ENCODE measurements at places on chromosomes 16 and 17.

GRCh38 chr17:45311401-45311759 lies 5.4 kb downstream of the MAP3K14 start:
- no peak for DNase-seq

DNA sequence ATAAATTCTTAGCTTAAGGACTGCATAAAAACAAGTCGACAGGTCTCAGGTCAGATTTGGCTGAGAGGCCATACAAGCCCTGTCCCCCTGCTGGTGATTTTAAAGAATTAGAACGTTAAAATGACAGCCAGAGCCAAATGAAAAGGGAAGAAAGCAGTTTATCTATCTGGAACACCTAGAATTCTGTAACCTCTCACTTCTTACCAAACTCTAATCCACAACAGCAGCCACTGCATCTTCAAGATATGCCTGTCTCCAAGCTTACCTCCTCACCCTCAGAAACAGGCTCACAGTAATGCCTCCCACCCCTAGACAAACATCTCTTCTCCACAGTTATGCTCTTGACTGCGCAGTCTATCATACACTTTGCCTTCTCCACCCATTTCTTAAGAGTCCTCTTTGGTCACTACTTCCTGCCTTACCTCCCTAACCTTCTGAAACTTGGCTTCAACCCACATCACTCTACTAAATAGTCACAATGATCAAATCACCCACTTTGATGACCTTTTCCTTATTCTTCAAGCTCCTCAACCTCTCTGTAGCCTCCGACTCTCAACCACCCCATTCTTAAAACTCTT lies 14.2 kb downstream of the ANKFY1 start:
- DNase-seq: peak; percentile 45

- DNase-seq: no peak
These were observed 4.0 kb downstream of the CRYBA1 start for GRCh38 chr17:29250666-29251065.

DNA sequence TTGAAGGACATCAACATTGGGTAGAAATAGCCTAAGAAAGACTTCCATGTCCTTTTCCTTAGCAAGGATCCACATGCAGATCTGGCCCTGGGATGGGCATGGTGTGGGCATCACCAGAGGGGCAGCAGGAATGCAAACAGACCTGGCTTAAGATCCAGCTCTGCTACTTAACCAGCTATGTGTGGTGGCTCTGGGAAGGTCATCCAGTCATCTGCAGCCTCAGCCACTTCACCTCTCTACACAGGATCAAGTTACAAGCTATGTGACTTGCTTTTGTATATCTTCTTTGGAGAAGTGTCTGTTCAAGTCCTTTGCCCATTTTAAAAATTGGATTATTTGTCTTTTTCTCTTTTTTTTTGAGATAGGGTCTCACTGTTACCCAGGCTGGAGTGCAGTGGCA lies 13.5 kb upstream of the ADORA2B start:
- DNase-seq: no peak

DNA sequence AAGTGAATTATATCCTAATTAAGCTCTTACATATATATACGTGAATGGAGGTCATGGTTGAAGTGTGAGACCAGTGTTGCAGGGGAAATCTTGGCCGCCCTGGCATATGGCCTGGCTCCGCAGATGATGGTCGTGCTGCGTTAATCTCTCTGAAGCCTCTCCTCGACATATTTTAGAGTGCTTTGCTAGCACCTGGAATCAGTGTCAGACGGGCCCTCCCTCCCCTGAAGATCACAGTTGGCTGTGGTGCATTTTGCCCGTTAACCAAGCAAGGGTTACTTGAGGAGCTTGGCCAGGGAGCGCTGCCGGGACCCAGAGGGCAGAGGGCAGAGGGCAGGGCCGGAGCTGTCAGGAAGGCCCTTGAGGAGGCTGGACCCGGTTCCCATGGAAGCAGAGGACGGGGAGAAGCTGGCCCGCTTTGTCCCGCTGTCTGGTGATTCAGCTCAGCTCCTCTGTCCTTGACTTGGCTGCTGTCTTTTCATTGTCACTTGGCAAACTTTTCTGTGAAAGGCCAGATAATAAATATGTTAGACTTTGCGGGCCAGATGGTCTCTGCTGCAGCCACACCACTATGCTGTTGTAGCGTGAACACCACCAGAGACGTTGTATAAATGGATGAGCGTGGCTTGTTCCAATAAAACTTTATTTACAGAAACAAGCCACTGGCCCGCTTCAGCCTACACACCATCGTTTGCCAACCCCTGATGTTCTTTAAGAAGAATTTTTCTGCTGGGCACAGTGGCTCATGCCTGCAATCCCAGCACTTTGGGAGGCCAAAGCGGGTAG lies 32.3 kb downstream of the CIBAR2 start:
- no peak for DNase-seq

DNA sequence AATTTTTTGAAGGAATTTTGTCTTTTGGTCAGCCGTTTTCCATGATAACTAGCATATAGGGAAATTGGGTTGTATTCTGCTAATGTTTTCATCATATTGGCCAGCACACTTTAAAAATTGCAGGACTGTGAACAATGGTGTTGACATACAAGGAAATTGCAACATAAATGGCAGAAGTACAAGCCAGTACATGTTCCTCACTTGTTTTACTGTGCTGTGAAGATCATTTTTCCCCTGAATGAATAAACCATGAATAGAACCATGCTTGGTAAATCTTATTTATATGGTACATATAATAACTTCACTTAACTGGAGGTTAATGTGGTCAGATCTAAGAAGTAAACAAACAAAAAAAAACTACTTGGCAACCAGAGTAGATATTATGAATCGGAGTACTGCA lies 22.8 kb downstream of the OMG start:
- no peak for DNase-seq

GRCh38 chr17:36485027-36485426 lies 1.5 kb upstream of the ZNHIT3 start:
- DNase-seq: no peak

GRCh38 chr16:80680839-80681238 lies 123.6 kb downstream of the CDYL2 start:
- DNase-seq: no peak

- no peak for DNase-seq
These were observed 49.1 kb downstream of the GRB2 start for GRCh38 chr17:75356260-75356937.

DNA sequence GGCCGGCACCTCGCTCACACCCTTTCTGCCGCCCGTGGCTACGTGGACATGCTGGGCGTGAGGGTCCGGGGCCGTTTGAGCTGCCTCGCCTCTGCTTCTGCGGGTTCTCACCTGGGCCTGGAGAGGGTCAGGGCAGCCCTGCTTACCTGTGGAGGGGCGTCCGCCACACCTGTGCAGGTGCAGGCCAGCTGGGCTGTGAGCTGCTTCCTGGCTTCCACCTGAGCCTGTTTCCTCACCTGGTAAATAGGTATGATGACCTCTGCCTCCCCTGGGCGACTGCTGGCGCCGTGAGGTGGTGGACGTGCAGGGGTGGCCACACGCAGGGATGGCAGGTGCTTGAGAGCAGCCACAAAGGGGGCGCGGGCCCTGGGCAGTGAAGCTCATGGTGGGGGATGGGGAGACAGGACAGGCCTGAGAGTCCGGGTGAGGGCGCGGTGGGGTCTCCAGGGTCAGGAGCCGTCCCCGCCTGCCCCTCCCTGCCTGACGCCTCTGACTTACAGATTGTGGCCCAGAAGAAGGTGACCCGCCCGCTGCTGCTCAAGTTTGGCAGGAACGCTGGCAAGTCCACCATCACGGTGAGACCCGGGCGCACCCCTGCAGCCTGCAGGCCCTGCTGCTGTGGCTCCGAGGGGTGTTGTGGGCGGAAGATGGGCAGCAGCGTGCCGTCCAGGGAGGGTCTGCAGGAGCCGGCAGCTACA lies 7.8 kb downstream of the CPNE7 start:
- no peak for DNase-seq

- no peak for DNase-seq
These were observed 6.9 kb downstream of the FBXO31 start for GRCh38 chr16:87376660-87377059.

DNA sequence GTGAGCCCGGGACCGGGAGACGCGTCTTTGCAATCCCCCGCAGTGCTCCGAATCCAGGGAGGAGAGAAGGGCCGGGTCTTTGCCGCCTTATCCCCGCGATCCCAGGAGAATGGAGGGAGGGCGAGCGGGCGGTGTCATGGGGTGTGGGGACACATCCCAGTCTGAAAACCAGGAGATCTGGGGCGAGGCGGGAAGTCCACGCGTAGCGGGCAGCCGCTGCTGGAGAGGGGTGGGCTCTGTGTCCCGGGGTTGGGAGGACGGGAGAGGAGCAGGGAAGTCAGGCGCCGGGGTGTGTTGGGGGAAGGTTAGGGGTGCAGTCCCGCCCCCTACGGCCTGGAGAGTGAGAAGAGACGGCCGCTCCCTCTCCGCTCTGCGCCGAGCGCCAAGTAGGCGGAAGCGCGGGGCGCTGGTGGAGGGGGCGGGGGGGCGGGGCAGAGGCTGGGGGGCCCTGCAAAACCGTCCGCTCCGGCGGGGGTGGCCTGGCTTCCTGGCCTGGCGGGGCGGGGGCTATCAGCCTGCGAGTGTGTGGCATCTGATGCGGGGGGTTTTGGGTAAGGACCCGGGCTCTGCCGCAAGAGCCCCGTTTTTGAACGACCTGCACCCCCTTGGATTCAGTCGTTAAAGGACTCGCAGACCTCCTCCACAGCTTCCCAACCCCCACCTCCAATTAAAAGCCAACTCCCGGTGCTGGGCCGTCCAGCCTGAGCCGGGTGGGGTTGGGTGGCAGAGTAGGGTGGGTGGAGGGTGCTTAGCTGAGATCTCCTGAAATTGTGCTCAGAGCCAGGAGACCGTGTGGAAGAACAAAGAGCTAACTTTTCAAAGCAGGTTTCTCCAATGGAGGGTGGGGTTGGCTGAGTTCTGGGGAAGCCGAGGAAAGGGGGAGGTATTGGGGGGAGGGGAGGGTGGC lies 654 bp downstream of the LASP1 start:
- peak; percentile 62 for DNase-seq

GRCh38 chr16:66471264-66471663 lies 44.2 kb downstream of the BEAN1 start:
- no peak for DNase-seq

DNA sequence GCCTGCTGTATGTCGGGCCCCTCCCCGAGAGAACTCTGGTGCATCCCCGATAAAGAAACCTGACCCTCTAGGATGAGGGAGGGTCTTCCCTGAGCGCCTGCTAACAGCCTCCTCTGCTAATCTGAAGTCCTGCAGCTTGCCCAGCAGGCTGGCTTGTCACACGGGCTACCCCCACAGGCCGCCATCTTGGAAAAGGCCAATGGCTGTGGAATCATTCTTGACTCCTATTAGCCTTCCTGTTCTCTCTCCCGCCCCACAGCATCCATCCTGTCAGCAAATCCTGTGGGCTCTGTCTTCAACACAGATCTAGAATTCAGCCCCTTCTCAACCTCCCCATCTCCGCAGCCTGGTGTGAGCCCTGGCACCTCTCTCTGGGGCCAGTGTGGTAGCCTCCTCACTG lies 12.0 kb downstream of the IL4R start:
- DNase-seq: no peak

DNA sequence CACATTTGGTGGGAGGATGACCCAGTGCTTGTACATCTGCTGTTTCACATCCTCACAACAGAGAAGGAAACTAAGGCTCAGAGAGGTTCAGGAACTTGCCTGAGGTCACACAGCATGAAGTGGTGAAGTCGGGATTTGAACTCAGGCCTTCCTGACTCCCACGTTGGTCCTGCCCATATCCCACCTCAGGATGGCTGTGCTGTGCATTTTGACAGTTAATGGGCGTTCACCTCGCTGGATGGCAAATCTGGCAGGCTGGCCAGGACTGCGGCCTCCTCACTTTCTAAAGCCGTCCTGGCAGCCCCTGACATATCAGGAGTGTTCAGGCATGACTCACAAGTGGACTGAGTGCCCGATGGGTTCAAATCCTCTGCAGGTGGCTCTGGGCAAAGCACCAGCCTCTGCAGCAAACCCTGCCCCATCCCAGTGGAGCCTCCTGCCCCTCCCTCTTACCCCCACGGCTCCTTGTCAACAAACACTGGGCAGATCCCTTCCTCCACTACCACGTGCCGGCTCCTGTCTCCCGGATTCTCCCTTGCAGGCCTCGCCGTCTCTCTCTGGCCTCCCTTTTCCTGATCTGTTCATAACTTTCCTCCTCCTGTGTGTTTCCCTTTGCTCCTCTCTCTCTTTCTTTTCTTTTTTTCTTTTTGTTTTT lies 29.2 kb downstream of the SOCS3 start:
- no peak for DNase-seq

DNA sequence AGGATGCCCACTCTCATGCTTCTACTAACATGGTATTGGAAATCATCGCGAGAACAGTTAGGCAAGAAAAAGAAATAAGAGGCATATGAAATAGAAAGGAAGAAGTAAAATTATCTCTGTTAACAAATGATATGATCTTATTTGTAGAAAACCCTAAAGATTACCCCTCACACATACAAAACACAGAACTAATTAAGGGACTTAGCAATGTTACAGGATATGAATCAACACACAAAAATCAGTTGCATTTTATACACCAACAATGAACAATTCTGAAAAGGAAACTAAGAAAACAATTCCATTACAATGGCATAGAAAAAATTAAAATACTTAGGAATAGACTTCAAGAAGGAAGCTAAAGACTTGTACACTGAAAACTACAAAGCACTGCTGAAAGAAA lies 2.7 kb upstream of the CAPNS2 start:
- DNase-seq: no peak

DNA sequence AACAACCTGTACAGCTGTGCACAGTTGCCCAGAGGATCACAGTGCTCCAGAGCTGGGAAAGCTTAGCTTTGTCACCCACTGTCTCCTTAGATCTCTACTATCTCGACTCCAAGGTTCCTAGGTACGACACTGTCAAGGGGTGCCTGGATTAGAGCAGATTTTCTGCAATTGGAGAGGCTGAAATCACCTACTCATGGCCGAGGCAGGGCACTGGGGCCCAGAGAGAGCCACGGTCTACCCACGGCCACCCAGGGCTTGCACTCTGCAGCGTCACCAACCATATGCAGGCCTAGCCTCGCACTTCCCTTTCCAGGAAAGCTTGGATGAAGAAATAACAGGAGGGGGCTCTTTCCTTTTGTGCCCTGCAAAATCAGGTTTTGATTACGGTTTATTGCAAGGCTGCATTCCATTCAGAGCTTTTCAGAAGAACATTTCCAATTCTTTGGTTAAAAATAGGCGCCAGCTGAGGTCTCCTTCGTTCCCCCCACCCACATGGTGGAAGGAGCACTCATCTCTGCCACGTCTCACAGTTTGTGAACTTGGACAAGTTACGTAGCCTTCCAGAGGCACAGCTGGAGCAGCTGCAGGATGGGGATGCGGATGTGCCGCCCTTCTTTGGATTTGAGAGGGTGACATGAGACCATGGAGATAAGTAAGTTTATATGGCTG lies 80.0 kb downstream of the IRX5 start:
- no peak for DNase-seq

All from bone marrow (tissue), 2 donors.